SK-N-MC (cell line): ENCODE measurements at places on chromosomes 6 and 20.

GRCh38 chr20:19808498-19808897, 50.4 kb downstream of the RIN2 start:
- DNase-seq, result no peak

GRCh38 chr6:109740787-109741186, 49.7 kb downstream of the FIG4 start:
- no peak for DNase-seq

DNA sequence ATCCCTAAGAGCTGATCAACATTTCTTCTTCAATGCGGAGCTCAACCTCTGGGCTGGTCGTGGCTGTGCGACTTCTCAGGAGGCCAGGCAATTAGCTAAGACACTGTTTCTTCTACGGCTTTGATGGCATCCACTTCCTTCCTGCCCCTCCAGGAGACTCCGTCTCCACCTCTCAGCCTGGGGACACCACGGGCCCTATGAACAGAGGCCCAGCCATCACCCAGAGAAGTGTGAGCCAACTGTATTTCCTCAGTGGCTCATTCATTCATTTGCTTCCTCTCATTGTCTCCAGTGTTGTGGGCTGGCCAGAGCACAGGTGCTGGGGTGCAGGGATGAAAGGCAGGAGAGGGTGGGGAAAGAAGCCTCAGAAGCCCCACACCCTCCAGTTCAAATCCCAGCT, 51.8 kb upstream of the APCDD1L start:
- no peak for DNase-seq

GRCh38 chr6:164066335-164066734, 651.8 kb downstream of the QKI start:
- DNase-seq, result no peak

DNA sequence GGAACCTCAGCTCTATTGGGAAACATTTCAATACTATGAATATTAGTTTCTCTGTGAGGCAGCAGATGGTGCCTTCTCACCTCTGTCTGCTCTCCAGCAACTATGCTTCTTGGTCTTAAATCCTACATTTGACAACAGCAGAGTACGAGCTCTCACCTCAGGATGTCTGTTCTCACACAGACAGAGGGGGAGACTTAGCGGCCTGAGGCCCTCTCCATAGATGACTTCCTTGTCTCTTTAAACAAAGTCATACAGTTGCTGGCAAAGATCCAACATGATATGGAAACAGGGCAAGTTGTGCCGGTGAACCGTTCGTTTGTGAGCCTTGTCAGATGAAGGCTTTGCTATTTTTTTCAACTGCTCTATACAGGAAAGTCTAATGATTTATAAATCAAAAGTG, 43.7 kb upstream of the GABRR1 start:
- no peak for DNase-seq

GRCh38 chr20:59933849-59934585, 580 bp upstream of the SYCP2 start:
- no peak for DNase-seq

- DNase-seq, result no peak
Observed at GRCh38 chr6:119544325-119545175, 195.0 kb upstream of the MAN1A1 start.

- no peak for DNase-seq
Observed at GRCh38 chr6:34917626-34918285, 28.7 kb downstream of the ANKS1A start.
